ENCODE measurements at places on chromosomes 7 and 10.

GRCh38 chr7:77222065-77222464 is 22.4 kb upstream of the FGL2 start:
- no peak for DNase-seq

DNA sequence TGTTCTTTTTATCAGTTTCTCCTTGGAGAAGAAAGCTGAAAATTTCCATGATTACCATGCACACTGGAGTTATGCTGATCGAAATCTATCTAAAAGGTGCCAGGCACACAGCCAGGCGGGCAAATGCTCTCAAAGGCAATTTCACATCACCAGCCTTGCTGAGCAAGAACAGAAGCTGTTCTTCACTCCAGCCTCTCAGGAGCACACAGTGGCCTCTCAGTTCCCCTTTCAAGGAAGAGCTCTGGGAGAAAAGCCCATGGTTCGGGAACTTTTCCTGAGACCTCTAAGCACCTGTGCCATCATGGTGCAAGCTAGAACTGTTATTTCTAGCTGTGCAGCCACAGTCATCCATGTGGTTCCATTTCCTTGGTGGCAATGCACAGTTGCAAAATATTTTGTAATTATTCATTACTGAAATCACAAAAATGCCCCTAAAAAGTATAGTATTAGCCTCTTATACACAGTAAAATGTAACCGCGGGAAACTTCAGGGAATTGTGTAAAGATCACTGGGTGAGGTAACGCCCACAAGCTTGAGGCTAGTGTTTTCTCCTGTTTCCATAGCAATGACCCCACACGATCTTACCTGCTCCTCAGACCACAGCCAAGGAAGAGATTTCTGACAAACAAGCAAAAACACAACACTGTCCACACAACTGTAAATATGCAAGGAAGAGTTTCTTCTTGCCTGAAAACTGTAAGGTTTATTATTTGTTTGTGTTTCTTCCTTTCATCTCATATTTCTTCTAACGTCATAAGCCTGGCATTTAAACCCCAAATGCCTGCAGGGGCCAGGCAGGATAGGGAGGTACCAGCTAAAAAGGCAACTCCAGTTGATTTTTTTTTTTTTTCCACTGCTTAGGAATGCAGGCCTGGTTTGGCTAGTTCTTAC is 121.2 kb downstream of the FAM107B start:
- DNase-seq: no peak

DNA sequence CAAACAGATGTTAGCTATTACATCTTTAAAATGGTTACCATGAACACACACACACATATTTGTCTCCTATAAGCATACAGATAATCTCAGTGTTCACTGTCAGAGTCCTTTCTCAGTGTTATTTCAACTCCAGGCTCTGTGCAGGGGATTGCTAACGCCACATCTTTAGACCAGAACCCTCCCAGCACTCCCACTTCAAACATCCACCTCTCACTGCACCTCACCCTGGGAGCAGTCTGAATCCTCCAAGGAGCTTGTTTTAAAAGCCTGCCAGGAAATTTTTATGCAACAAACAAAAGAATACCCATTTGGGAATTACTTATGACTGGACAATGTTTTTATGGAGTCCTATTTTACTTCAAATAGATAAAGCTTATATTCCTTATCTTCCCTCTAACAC is 107.4 kb downstream of the PARD3 start:
- no peak for DNase-seq

DNA sequence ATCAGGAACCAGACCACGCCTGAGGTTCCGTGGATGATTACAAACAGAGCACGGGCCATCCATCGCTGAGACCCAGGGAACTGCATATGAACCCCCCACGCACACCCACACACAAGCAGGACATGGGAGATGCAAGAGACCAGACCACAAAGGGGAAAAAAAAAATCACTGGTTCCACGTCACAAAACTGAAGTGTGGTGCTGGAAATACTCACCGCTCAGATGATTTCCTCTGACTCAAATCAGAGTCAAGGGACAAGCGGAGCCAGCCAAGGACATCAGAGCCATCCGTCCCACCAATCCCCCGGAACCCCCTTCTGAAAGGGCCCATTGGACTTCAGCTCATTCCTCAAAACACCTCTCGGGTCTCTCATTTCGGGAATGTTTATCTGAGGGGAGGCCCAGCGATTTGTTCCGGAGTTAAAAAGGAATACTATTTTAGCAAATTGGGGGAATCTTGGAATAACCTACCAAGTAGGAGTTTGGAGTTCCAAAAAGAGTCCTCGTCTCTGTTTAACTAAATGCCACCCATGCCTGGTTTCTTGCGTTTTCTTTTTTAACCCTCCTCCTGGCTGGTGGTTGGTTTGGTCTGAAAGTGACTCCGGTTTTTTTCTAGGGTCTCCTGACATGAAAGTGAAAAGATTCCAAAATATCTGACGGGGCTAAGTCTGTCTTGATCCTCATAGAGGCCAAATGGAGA is 15.0 kb downstream of the SNX8 start:
- DNase-seq: peak; percentile 12

DNA sequence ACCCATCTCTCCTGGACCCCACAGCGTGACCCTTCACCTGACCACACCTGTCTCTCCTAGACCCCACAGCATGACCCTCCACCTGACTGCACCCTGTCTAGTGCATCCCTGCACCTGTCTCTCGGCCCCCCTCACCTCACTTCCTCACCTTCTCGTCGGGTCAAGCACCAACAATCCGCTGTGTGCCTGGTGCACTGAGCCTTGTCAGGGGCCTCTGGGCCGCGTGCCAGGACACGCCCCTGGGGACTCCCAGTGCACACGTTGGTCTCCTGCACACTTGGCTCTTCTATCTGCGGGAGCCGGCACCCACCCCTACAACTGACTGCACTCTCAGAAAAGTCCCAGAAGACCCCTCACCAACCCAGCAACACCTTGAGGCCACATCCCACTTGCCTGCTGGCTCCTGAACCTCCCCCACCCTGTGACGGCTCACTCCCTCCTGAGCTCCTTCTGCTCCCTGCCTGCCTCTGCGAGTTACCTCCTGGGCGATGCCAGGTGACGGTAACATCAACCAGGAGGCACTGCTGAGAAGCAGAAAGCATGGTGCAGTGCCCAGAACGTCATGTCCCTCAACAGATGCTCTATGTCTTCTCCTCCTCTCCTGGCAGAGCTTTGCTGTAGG is 147.6 kb downstream of the DIP2C start:
- DNase-seq: no peak

GRCh38 chr7:21160401-21160800 is 267.5 kb upstream of the SP4 start:
- DNase-seq: no peak

DNA sequence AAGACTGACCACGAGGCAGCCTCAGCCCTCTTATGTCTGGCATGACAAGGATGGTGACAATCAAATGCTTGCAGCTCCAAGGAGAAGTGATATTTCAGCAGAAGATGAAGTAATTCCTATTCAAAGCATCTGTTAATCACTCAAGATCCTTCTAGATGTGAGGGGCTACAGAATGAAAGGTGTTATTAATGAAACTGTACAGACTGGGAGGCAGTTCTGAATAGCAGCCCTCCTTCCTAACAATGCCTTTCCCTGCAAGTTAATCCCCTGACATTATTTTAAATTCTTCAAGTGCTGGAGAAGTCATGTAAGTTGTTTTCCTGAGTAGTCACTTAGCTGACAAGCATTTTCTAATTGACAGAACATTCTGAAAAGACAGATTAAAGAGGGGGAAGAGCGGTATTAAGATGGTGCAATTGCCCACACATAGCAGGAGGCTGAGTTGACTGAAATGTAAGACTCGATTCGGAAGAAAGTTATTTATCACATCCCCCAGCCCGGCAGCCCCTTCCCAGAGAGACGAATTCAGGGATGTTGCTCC is 300.8 kb downstream of the GRID1 start:
- DNase-seq: no peak

DNA sequence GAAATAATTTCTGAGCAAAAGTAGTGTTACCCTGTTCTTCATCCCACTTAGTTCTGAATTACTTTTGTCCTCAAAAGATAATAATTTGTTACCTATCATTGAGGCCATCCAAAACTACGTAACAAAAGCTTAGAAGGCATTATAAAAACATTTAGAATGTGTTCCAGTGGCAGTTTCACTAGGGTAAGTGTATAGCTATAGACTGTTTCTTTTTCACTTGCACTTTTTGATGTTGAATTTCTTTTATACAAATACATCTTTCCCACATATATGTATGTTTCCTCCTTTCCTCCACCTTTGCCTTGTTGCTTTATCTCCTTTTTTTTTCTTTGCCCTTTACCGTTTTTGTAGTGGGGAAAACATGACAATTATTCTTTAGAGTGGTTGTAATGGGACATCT is 33.5 kb downstream of the CAPZA2 start:
- no peak for DNase-seq

GRCh38 chr10:123087786-123088185 is 48.0 kb upstream of the HMX3 start:
- no peak for DNase-seq
